ENCODE measurements at places on chromosomes 2 and 18.

DNA sequence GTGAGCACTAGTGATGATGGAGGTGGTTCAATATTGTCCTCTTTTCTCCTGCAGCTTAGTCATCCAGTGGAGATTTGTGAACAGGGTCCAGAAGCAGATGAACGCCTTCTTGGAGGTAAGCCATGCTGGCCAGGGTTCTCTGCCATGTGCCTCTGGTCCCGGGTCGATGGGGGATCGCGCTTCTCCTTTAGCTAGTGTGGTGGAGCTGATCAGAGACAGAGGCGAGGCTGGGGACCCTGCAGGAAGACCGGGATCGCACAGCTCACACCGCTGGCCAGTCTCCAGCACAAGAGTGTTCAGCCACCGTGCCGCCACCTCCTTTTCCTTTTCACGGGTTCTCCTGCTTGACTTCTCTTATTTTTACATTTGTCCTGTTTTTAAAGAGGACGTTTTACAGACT, 243.4 kb downstream of the ALPK2 start:
- DNase-seq: no peak

DNA sequence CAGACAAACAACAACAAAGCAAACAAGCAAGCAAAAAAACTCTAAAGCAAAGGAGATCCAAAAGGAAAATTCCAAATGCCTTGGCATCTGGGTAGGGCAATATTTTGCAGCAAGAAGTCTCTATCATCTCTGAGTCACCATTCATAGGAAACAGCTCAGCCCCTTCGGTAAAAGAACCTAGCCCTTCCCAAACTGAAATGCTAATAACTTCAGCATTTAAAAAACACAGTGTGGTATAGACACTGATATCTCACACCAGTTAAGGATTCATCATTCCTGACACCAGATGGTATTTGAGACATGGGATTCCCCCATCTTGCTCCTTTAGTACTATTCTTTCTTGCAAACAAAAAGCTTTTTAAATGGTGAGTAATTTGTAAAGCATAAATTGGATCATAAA, 491.8 kb downstream of the TXNL1 start:
- DNase-seq: no peak

- no peak for DNase-seq
These were observed 40.4 kb downstream of the LDLRAD4 start for GRCh38 chr18:13258921-13259320.

DNA sequence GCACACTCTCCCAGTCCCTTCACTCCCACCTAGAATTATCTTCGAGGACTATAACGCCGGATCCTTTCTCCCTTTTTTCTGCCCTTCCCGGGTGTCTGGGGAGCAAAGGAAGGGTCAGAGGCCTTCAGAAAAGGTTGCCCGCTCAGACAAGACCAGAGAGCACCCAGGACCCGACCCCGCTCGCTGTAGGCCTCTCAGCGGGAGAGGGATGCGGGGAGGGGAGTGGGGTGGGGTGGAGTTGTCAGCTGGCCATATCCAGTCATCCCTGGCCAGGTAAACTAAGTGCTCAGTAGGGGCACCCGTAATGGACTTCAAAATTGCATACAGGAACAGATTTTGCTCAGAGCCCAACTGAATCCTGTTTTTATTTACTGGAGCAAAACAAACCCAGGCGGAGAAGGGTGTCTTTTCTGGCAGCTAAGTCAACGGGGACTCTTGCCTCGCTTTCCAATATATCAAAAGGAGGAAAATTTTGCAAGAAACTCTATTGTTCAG, 65.0 kb downstream of the NOL4 start:
- no peak for DNase-seq

GRCh38 chr2:201974171-201975100, 59.2 kb upstream of the FZD7 start:
- no peak for DNase-seq
